Nephron progenitor cell (in vitro differentiated cells): ENCODE measurements at places on chromosomes 16 and 17.

DNA sequence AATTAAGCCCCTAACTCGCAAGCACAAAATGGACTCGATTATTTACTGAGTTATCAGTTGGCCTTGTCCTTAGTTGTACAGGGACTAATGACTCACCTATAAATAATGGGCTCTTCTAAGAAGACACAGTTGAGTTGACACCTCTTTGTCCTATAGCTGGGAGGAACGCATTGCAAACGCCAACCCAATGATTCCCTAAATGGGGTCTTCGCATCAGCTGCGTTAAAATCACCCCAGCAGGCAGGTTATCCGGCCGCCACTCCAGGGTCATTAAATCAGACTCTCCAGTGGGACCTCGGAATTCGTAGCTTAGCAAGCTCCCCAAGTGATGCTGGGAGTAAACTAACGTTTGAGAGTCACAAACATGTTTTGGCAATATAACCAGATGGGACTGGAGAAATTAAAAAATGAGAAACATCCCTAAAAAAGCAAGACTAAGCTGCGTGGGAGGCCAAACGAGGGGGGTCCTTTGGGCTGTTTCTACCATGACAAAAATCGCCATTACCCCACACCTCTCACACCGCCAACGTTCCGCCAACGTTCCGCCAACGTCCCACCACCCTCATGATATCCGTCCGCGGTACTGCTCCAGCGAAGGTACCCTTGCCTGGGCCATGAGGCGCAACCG lies 932 bp upstream of the NFE2L1 start:
- DNase-seq, result no peak

GRCh38 chr16:4624827-4625559 lies 367 bp downstream of the MGRN1 start:
- peak; percentile 71 for DNase-seq

- DNase-seq, result no peak
Measured at GRCh38 chr17:9767432-9767991, 23.9 kb downstream of the DHRS7C start.

DNA sequence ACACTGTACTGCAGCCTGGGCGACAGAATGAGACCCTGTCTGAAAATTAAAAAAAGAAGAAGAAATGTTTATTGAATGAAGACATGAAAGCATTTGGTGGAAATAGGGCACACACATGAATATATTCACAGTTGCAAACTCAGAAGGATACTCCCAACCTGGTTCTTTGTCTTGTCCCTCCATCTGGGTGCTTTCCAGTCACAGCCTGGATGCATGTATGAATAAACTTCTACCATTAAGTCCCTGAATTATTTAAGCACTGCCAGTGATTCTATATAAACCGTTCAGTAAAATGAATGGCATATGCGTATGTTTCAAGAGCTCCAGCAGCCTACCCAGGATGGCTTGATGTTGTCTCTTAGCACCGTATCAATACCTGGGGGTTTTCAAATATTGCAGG lies 591.1 kb downstream of the WWOX start:
- no peak for DNase-seq

- DNase-seq, result no peak
Measured at GRCh38 chr16:54821731-54822130, 108.9 kb upstream of the IRX5 start.

GRCh38 chr16:58661199-58661830 lies 23.3 kb downstream of the SLC38A7 start:
- DNase-seq, result peak; percentile 29

GRCh38 chr17:44211281-44212265 lies 7.9 kb downstream of the UBTF start:
- no peak for DNase-seq

DNA sequence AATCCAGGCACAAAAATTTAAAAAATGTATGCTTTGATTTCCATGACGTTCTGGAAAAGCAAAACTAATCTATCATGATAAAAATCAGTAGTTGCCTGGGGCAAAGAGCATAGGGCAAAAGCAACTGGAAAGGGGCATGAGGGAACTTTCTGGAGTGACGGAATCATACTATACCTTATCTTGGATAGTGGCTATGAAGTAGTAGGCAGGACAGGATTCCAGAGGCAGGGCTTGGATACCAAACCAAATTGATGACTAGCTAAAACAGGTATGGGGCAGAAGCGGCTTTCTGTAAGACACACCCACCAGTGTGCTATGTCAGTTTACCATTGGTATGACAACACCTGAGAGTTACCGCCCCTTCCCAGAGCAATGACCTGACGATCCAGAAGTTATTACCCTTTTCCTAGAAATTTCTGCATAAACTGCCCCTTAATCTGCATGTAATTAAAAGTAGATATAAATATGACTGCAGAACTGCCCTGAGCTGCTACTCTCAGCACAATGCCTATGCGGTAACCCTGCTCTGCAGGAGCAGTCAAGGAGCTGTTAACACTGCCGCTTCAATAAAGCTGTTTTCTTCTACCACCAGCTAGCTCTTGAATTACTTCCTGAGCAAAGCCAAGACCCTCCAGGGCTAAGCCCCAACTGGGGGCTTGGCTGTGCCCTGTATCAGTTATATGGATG lies 56.7 kb downstream of the CFDP1 start:
- DNase-seq, result no peak

- no peak for DNase-seq
Measured at GRCh38 chr17:54666559-54666958, 234.1 kb upstream of the TOM1L1 start.

DNA sequence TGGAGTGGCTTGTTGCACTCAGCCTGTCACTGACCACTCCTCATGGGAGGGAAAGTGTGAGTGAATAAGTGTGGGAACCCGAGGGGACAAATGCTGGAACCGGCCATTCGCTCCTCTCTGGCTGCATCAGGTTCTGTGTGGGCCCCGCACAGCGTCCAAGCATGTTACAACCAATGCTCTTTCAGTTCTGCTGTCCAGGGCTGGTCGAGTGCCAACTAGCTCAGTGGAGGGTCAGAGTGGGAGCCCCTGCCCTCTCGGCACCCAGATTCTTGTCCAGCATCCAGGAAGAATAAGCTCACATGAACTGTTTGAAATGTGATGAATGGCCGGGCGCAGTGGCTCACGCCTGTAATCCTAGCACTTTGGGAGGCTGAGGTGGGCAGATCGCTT lies 48.3 kb upstream of the FBXO47 start:
- no peak for DNase-seq

- DNase-seq, result no peak
Measured at GRCh38 chr16:53129281-53130158, 74.7 kb downstream of the CHD9 start.

DNA sequence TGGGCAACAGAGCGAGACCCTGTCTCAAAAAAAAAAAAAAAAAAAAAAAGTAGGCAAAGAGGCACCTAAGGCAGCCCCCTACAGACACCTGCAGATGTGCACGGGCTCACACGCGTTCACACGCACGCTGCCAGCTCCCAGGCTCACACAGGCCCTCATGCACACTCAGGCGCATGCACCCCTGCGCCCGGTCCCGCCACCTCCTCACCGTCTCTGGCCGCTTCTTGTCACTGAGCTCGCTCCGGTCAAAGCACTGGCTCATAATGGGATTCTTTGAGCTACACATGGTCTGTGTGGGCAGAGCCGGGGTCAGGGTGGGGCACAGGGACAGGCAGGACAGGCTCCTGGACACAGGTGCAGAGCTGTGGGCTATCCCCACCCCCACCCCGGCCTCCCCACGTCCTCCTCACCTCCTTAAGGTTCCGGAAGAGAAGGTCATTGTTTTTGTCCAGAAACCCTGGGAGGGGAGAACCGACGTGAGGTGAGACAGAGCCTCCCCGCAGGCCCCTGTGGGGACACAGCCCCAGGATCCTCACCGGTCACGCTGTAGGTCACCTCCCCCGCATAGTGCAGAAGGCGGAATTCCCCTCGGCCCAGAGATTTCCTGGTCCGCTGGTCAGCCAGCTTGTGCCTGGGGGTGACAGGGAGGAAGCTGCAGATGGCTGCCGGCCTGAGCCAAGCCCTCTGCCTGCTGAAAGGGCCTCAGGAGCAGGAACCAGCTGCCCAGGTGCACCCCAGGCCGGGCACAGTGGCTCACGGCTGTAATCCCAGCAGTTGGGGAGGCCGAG lies 17.9 kb downstream of the MYO1C start:
- peak; percentile 60 for DNase-seq

- no peak for DNase-seq
Measured at GRCh38 chr16:55239723-55240122, 84.3 kb upstream of the IRX6 start.

DNA sequence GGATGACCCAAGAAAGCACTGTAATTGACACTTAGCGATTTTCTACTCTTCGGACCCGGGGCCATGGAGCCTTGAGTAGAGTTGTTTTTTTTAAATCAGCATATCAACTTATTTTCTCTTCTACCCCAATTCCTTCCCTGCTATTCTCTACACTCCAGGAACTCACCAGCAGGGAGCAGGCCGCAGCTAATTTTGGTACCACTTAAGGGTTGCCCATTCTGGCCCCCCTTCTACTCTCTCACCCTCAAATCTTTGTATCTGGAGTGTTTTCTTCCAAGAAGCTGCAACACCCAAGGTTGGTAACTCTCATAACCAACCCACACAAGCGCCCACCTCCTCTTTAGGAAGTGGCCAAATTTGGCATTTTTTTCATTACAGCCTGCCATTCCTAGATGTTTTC lies 5.5 kb upstream of the ERAL1 start:
- no peak for DNase-seq

DNA sequence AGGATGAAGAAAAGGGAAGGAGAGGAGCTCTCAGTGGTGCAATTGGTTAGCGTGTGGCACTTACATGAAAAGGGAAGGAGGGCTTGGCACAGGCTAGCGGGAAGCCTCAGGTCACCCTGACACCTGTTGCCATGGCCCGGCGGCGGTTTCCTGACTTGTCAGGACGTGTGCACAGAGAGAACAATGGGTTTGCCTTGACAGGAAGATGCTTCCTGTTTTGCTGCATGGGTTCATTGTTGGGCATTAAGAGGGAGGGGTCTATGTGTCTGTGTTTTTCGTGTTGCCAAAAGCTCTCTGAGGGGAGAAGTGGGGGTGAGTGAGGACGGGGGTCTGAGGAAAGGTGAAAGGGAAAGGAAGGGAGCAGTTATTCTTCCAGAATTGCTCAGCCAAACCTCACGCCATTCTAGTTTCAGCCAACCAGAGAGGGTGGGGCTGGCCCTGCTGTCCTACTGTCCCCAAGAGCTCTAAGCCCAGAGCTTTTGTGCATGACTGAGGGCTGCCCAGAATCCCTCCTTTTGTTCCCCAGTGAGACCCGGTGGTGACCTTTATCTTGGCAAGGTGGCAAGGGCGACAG lies 17.1 kb upstream of the CCR7 start:
- no peak for DNase-seq

DNA sequence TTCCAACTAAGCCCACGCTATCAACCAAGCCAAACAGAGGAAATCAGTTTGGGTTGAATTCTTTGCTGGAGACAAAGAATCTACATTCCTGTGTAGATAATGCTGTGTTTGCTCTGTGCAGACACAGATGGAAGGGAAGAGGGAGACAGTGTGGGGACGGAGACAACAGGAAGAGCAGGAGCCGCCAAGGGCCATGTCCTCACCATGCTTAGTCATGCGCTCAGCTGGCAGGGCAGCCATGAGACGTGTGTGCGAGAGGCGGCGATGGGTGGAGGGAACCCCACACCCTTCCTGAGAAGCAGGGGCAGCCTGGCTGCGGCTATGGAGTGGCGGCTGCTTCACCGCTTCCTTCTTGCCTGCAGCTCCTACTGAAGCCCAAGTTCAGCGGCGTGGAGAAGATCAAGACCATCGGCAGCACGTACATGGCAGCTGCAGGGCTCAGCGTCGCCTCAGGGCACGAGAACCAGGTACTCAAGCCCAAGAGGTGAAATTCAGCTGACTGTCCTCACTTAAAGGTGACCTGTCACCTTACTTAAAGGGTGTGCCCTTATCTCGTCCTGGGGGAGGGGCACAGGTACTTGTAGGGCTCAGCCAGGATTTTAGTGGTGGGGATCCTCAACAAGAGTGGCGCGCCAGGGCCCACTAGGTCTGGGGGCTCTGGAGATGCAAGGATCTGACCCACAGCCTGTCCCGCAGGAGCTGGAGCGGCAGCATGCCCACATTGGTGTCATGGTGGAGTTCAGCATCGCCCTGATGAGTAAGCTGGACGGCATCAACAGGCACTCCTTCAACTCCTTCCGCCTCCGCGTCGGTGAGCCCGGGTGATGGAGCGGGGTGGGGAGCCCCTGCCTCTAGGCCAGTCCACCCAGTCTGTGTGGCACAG lies 47.5 kb downstream of the ADCY7 start:
- DNase-seq, result no peak

GRCh38 chr16:12026741-12027490 lies 50.4 kb downstream of the SNX29 start:
- no peak for DNase-seq

GRCh38 chr16:10240854-10241613 lies 58.8 kb upstream of the GRIN2A start:
- no peak for DNase-seq

GRCh38 chr17:17356931-17357270 lies 53.7 kb downstream of the NT5M start:
- no peak for DNase-seq

DNA sequence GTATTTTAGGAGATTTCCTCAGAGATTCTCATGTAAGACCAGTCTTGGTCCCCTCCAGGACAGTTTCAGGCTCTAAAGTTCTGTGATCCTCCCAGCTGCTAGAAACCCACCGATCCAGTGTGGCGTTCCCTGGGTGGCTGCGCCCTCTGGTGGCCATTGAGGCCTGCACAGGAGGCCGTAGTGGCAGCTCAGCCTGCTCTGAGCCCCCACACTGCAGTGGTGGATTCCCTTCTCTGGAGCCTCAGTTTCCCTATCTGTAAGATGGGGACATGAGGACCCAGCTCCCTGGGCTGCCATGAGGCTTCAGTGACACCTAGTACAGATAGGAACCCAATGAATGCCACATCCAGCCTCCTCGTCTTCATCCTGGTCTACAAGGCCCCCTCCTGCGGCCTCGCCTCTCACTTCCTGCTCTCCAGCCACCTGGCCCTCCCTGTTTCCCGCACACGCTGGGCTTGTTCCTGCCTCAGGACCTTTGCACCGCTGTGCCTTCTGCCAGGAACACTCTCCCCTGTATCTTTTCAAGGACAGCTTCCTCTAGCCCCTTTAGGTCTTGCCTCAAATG lies 16.5 kb downstream of the CCDC102A start:
- DNase-seq, result peak; percentile 88

DNA sequence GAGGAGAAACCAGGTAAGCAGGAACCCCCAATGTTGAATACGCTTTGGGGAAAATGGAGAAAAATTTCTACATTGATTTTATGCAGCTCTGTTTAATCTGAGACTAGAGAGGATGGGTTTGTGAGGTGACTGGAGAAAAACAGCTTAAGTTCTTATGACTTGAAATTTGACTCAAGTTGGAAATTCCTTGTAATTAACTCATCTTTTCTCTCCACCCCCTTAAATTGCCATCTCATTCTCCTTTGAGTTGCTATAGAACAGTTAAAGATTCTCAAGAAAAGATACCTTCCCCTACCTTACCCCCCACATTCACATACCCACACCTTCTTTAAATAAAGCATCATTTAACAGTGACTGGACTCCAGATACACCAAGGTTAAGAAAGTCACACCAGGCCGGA lies 24.2 kb downstream of the ZNRF1 start:
- DNase-seq, result no peak
